ENCODE measurements at places on chromosomes 11 and 22. TPM values are rescaled to one million over a fixed set of nuclear protein-coding genes. Genes with fewer than 3 reads are reported as not detected.

GRCh38 chr11:32527261-32528175 lies 56.1 kb upstream of the EIF3M start:
- H3K36me3 ChIP-seq, result no peaks in the 10 kb centered on the region
- H3K4me3 ChIP-seq, result no peak overlapping the region
- DNase-seq, result no peak
- no peak overlapping the region for H3K27ac ChIP-seq
- no peaks in the 10 kb centered on the region for H3K4me1 ChIP-seq
- H3K27me3 ChIP-seq, result peaks cover 8% of the 10 kb centered on the region

DNA sequence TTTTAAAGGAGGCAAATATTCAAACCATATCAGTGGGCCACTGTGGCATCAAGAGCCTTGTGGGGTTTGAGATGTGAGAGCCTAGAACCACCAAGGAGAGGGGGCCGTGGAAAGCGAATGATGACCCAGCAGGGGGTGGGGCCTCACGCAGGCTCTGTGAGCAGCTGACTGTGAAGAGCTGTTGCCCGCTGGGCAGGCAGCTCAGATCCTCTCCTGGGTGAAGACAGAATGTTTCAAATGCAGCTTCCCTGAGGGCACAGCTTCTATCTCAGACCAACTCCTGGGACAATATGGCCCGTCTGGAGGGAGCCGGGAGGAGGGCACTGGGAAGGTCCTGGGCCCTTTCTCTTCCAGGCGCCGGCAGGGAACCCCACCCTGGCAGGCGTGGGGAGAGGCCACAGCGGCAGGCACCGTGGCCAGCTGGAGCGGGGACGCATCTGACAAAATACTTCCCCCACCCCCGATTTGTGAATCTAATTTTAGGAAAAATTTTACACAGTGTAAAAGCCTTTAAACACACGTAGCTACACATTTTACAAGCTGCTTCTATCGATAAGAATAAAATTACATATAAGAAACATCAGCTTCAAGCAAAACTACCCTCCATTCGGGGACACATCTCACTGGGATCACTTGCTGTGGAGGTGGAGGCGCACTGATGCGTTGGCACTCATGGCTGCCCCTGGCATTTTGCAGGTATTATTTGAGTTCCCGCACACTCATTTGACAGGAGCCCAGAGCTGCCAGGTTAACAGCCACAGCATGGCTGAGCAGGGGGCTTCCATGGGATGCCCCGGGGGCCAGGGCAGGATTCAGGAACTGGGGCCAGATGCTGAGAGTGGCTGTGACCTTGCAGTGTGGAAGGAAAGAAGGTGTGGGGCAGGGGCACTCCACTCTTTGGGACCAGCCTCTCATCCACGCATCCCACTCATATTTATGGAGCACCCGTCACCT lies 40.3 kb downstream of the PARVG start:
- H3K4me3 ChIP-seq, result no peak overlapping the region
- H3K27ac ChIP-seq, result no peak overlapping the region
- H3K4me1 ChIP-seq, result no peaks in the 10 kb centered on the region
- DNase-seq, result no peak
- H3K27me3 ChIP-seq, result peaks cover 10% of the 10 kb centered on the region

GRCh38 chr11:85377901-85378300 lies 249.2 kb downstream of the DLG2 start:
- H3K4me3 ChIP-seq, result no peak overlapping the region
- no peaks in the 10 kb centered on the region for H3K4me1 ChIP-seq
- no peak for DNase-seq
- no peaks in the 10 kb centered on the region for H3K36me3 ChIP-seq
- H3K27ac ChIP-seq, result no peak overlapping the region

DNA sequence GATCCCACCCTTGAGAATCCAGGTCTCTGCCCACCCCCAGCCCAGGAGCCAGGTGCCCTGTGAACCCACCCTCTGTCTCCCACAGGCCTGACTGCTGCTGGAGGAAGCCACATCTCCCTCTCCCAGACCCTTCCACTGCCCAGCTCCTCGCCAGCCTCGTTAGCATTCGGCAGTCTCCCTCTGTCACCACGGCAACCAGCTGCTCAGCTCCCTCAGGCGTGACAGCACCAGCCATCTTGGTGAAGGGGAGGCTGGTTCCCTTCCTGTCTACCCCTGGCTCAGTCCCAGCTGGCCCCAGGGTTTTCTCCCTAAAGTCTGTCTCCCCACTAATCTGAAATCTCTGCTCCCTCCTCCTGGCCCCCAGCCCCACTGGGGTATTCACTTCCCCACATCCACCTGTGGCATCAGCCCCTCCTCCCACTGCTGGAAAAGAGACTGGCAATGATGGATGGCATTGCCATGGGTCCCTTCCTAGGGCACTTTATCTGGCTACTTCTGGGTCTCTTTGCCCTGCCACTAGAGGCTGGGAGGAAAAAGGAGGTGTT lies 28.1 kb downstream of the NRXN2 start:
- no peak for DNase-seq
- peaks cover 34% of the 10 kb centered on the region for H3K27me3 ChIP-seq
- H3K36me3 ChIP-seq, result no peaks in the 10 kb centered on the region
- H3K4me3 ChIP-seq, result no peak overlapping the region
- H3K4me1 ChIP-seq, result no peaks in the 10 kb centered on the region

The PATE1 gene
- not detected for total RNA-seq

The KREMEN1 gene
- 0.59 TPM for total RNA-seq

DNA sequence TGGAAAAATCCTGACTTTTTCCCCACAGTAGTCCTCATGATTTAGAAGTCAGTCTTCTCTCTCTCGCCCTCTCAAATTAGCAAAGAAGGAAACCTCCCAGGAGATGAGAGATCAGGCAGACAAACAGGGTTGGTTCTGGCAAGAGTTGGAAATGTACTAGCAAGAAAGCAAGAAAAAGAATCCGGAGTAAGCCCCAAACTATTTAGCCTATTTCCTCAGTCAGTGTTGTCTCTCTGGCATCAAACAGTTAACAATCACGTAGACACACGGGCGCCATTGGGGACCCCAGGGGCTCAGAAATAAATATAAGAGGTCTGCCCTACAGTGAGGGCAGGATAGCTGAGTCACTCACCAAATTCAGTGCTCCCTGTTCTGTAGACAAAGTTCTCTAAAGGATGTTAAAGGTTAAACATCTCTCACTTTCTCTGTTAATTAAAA lies 4.7 kb downstream of the C11orf52 start:
- no peak overlapping the region for H3K27ac ChIP-seq
- H3K4me3 ChIP-seq, result no peak overlapping the region
- H3K27me3 ChIP-seq, result peaks cover 11% of the 10 kb centered on the region
- no peaks in the 10 kb centered on the region for H3K36me3 ChIP-seq
- no peak for DNase-seq
- H3K4me1 ChIP-seq, result peaks cover 17% of the 10 kb centered on the region

The RFPL1 gene
- total RNA-seq, result not detected

DNA sequence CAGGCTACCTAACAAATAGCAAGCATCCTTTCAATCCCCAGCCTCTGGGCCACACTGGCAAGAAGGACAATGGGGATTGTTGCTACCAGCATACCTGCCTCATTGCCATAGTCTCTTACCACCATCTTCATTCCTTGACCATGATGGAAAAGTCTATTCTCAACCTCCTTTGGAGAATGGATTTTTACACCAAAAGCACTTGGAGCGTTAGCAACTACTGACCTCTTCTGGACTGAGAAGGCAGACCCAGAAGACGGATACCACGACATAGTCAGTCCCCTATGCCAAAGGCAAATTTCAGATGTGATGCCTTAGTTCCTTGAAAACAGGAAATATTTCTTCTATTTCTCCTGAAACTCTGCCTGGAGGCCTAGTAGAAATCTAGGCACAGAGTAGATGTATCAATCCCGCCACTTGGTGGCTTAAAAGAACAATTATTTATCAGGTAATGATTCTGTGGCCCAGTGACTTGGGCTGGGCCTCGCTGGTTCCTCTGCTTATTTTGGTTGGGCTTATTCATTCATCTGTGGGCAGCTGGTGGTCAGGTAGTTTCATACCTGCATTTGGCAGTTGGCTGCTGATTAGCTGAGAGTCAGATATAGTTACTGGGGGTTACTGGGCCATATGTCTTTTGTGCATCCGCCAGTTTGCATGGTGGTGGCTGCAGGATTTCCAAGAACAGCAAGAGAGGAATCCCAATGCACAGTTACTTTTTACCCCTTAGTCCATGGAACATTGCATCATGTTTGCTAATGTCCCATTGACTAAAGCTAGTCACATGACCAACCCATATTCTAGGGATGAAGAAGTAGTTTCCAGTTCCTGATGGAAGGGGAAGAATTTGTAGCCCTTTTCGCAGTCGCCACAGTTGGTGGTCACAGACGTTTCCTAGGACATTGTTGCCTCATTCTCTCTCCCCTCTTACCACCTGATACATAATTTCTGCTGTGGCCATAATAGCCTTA lies 75.2 kb downstream of the DHCR7 start:
- peaks cover 30% of the 10 kb centered on the region for H3K27me3 ChIP-seq
- H3K27ac ChIP-seq, result no peak overlapping the region
- no peak overlapping the region for H3K4me3 ChIP-seq
- no peaks in the 10 kb centered on the region for H3K36me3 ChIP-seq
- H3K4me1 ChIP-seq, result no peaks in the 10 kb centered on the region
- no peak for DNase-seq

The FGF19 gene
- total RNA-seq, result not detected

GRCh38 chr22:28674121-28674563 lies 5.5 kb downstream of the TTC28 start:
- peak overlapping the region; percentile 91 for H3K27ac ChIP-seq
- H3K36me3 ChIP-seq, result peaks cover 6% of the 10 kb centered on the region
- peak; percentile 76 for DNase-seq
- peak overlapping the region; percentile 66 for H3K4me3 ChIP-seq

GRCh38 chr11:3086671-3087150 lies 29.5 kb upstream of the CARS1 start:
- no peaks in the 10 kb centered on the region for H3K27me3 ChIP-seq
- H3K4me1 ChIP-seq, result peaks cover 2% of the 10 kb centered on the region
- no peak for DNase-seq
- H3K4me3 ChIP-seq, result no peak overlapping the region
- no peaks in the 10 kb centered on the region for H3K36me3 ChIP-seq

The SFI1 gene
- 332 TPM for total RNA-seq

- peak; percentile 29 for DNase-seq
- peaks cover 5% of the 10 kb centered on the region for H3K27me3 ChIP-seq
- H3K36me3 ChIP-seq, result no peaks in the 10 kb centered on the region
- H3K4me3 ChIP-seq, result no peak overlapping the region
Measured at GRCh38 chr22:23380230-23380573, 199.9 kb downstream of the IGLL1 start.

DNA sequence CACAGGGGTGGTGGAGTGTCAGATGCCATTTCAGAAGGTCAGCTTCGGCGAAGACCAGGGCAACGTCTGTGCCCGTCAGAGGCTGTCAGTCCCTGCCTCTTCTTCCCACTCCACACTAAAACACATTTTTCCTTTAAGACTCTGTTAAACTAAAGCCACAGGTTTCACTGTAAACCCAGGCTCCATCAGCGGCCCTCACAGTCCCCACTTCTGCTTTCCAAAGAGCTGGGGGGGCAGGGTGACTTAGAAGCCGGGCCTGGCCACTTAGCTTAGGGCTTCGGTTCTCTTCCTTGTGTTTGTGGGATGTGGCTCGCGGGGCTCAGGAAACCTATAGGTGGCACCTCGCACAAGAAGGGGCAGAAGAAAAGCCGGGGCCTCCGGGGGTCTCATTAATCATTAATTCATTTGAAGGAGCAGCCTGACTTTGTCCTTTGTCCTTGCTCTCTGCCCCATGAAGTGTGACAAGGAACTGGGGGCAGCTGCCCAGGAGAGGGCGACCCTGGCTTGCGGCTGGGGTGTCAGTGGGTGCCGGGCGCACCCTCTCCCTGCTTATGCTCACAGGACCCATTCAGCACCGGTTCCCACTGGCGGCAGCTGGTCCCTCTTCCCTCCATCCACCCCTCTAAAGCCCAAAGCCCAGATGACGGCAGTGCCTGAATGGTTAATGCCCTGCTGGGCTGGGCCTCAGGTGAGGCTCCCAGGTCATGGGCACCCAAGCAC lies 4.1 kb downstream of the SLC25A45 start:
- H3K4me1 ChIP-seq, result peaks cover 11% of the 10 kb centered on the region
- no peak for DNase-seq
- H3K36me3 ChIP-seq, result no peaks in the 10 kb centered on the region
- no peak overlapping the region for H3K4me3 ChIP-seq

DNA sequence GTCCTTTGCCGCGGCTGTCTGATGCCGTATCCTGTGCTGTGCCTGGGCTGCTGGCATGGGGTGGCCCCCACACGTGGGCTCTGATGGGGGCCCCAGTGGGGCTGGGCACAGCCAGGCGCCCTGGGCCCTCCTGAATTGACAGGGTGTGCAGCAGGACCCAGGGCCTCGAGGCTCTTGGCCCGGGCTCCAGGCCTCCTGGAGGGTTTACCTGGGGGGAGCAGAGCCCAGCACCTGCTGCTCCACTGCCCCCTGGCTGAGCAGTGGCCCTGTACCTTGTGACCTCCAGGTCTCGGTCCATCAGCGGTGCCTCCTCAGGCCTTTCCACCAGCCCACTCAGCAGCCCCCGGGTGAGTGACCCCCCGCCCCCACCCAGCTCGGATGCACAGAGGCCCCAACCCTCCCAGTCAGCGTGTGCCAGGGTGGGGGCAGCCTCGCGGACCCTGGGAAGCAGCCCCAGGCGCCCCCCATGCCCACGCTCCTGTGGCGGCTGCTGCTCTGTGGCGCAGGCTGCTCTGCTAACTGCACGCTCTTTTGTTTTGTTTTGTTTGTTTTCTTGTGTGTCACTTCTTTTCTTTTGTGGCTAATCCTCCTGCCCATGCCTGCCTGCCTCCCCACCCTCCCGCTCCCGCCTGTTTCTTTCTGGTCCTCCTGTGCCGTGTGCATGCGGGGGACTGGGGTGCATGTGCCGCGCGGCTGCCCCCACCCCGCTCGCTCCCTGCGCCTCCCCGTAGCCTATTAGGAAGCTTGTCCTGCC lies 36.9 kb downstream of the MOB2 start:
- H3K27ac ChIP-seq, result no peak overlapping the region
- no peaks in the 10 kb centered on the region for H3K27me3 ChIP-seq
- DNase-seq, result no peak
- no peaks in the 10 kb centered on the region for H3K4me1 ChIP-seq
- H3K4me3 ChIP-seq, result no peak overlapping the region
- H3K36me3 ChIP-seq, result no peaks in the 10 kb centered on the region

- H3K36me3 ChIP-seq, result no peaks in the 10 kb centered on the region
- peak overlapping the region; percentile 40 for H3K27ac ChIP-seq
- H3K4me3 ChIP-seq, result peak overlapping the region; percentile 84
- H3K27me3 ChIP-seq, result peaks cover 11% of the 10 kb centered on the region
- H3K4me1 ChIP-seq, result peaks cover 16% of the 10 kb centered on the region
Measured at GRCh38 chr11:115193914-115194801, 310.1 kb downstream of the CADM1 start.

GRCh38 chr11:109729761-109730160 lies 307.8 kb downstream of the C11orf87 start:
- H3K36me3 ChIP-seq, result peaks cover 4% of the 10 kb centered on the region
- H3K27ac ChIP-seq, result no peak overlapping the region
- H3K4me3 ChIP-seq, result no peak overlapping the region
- no peak for DNase-seq
- H3K27me3 ChIP-seq, result no peaks in the 10 kb centered on the region

- peak; percentile 75 for DNase-seq
- peaks cover 10% of the 10 kb centered on the region for H3K4me1 ChIP-seq
- no peak overlapping the region for H3K27ac ChIP-seq
- H3K4me3 ChIP-seq, result no peak overlapping the region
Measured at GRCh38 chr11:396948-397548, 3.0 kb downstream of the PKP3 start.

The MOGAT2 gene
- total RNA-seq, result not detected

Data from natural killer cell treated with Interleukin-12 subunit alpha and Interleukin-12 subunit beta and Interleukin-15 and Interleukin-18, amount 100 ng/mL, for 72 hours (primary cell).